ENCODE measurements at places on chromosomes 11 and 22.

GRCh38 chr11:27898166-27898565 is 197.9 kb upstream of the BDNF start:
- no peak for DNase-seq

GRCh38 chr11:111307472-111308108 is 9.2 kb downstream of the POU2AF3 start:
- DNase-seq, result no peak

DNA sequence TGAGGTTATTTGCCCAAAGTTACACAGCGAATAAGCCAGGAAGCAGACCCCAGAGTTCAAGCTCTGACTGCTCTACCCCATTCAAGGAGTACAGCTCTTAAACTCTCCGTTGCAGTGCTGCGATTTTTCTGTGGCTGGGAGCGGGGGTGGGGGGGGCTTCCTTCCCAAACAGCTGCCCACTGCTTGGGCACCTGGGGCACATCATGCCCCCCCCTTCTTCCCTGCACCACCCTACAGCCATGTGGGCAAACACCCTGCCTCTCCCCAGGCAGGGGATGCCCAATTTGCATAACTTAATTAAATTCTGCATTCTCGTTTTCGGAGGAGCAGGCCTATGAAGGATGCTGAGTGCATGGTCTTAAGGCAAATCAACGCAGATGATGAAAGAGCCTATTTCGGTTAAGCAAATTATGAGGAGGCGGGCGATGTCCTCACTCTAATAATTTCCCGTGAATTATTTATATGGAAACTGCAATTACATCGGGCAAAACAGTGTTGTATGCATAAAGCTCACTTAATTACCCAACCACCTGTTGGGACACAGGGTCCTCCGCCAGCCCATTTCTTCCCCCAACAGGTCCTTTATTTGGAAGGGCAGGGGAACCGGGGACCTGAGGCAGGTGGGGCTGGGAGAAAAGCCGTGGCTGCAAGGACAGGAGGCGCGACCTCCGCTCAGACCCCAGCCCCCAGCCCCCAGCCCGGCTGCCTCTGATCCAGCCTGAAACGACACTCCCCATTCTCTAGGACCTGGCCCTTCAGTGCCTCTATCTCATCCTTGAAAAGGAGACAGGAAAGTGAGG is 610.5 kb downstream of the BUD13 start:
- no peak for DNase-seq

DNA sequence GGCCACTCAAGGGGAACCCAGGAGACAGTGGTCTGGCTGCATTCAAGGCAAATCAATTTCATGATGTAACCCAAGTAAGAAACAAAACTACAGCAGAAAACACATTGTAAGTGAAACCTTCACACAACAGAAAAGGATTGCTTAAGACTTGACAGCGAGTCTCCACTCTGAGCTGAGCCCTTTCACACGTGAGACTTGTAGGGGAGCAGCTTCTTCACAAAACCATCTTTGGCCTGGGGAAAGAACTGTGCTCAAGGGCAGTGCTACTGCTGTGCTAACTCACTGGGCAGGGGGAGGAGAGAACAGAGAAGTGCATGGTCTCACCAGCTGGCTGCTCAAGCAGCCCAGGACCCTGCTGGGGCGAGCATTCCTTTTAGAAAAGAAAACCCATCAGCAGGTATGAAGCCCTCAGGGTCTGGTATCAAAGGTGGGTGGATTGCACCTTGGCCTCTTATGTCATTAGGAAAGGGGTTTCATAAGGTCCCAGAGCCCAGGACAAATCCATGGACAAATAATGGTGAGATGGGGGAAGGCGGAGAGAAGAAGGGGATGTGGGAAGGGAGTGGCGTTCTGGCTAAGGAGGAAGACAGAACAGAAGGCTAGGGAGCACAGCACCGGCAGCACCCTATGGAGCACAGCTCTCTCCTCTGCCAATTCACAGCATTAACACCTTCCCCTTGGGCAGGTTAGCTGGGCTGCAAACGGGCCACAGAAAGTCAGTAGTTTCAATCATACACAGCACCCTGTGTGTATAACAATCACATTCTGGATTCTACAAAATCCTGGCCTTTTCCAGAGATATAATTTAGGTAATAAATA is 20.6 kb upstream of the RAPSN start:
- DNase-seq, result no peak

DNA sequence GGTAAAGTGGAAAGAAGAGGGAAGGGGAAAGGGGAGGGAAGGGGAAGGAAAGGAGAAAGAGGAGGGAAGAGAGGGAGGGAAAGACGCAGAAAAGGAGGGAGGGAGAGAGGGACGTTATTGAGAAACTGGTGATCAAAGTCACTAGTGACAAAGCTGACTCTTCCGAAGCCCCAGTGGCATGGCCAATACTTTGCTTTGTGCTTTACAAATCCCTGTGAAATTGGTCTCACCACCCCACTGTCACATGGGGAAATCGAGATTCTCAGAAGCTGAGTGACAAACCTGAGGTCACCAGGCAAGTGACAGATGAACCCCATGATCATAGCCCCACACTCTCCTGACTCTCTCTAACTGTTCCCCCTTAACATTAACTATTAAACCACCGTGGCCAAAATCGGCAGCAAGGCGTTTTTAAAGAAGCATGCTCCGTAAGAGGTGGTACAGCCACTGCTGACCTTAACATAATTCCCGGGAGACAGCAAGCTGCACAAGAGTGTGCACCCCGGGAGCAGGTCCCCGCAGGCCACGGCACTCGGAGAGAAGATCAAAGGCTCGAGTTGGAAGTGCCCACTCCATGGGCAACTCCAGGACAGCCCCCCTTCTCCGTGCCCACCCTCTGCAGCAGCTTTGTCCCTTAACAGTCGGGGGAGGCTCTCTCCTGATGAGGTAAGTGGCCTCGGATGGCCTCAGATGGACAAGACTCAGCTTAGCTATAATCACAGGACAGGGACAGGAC is 34.8 kb downstream of the CELSR1 start:
- no peak for DNase-seq

DNA sequence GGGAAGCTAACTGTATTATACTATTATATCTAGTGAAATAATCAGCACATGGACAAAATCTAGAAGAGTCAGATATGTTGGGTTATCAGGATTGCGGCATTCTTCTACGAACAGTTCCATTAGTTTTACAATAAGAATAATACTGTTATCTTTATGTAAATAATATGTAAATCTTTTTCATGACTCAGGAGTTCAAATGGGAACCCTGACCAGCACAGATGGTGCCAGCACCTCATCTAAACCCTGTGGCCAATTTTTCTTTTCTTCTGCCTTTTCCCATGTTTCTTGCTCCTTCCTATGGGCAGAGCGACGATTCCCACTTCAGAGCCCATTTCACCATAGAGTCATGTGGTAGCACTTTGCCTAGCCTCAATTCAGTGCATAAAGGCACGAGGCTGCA is 68.4 kb upstream of the CYP2D6 start:
- no peak for DNase-seq

- no peak for DNase-seq
These were observed 18.6 kb upstream of the MCHR1 start for GRCh38 chr22:40660730-40661129.

DNA sequence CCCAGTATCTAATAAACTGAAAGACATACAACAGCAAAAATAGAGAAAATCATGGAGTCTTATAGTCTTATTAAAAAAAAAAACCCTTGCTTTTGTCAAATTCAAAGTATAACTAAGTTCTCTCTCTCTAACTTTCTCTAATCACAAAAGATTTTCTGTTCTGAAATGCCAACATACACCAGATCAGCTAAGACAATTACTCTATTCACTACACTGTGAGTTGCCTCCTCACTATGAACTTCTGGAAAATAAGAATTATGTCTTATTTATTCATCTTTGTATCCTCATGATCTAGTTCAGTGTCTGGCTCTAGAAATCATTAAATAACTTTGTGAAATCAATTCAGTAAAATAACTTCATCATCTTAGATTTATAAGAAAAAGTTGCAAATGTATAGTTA is 12.7 kb downstream of the FAM76B start:
- no peak for DNase-seq

GRCh38 chr11:67300756-67301312 is 2.5 kb upstream of the SSH3 start:
- DNase-seq, result no peak

- no peak for DNase-seq
These were observed 5.6 kb upstream of the APOBEC3H start for GRCh38 chr22:39091126-39092081.

GRCh38 chr11:102451041-102451680 is 1.4 kb downstream of the TMEM123 start:
- no peak for DNase-seq

- DNase-seq, result no peak
These were observed 17.9 kb downstream of the GNAZ start for GRCh38 chr22:23088199-23088604.

GRCh38 chr11:114219559-114220349 is 76.4 kb upstream of the NNMT start:
- no peak for DNase-seq

DNA sequence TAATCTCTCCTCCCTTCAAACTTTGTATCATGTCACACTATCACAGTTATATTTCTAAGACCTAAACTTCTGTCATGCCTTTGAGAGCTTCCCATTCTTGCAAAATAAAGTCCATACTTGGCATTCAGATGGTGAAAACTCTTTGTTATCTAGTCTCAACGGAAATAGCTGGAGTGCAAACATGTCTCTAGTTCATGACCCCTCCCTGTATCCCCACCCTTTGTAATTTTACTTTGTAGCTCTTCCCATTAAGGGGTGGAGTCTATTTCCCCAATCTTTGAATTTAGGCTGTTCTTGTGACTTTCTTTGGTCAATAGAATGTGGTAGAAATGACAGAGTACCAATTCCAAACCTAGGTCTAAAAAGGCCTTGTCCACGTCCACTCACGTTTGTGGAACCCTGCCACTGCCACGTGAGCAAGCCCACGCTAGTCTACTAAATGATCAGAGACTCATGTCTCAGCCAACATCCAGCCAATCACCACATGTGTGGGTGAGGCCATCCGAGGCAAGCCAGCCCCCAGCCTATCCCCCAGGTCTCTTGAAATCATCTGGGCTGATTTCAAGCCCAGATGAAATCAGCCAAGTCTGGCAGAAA is 23.4 kb downstream of the SLN start:
- DNase-seq, result no peak

DNA sequence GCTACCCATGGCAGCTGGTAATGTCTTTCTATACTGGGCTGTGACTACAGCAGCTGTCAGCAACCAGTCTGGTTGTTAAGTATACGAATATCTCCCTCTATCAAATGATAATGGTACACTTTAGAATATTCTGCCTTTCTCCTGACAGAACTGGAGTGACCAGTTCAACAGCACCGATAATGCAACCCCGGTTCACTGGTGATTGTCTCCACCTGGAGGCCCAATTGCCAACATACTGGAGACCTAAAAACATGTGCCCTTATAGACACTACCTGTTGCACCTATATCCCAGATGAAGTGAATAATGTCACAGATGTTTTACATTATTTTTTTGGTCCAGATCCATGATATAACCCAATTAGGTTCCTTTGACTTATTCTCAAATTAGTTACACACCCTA is 21.1 kb downstream of the OR5P2 start:
- no peak for DNase-seq
